ENCODE measurements at places on chromosomes 7 and 10.

- peak; percentile 24 for DNase-seq
Observed at GRCh38 chr7:30348083-30348560, 63.7 kb downstream of the ZNRF2 start.

DNA sequence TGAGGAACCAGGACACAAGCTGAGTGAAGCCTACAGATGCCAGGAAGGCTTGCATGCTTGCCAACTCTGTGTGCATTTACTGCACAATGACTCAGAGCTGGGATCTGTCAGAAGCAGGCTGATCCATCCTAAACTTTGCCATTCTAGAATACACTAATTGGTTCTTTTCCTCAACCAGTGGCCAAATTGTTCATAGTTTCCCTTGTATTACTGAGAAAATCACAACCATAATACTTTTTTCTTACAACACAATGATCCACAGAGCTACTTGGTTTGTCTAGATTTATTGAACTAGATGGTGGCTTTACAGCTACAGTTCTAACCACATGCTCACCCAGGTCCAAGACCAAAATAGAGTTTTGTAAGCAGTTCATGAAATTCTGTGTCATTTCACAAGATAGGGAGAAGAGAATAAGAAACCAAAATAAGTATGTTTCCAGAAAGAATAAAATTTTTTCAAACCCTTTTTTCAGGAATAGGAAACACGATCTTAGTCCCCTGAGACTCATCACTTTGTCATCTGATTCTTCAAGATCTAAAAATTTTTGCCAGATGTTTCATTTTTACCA lies 21.0 kb upstream of the LRRC17 start:
- DNase-seq: no peak

GRCh38 chr10:122861711-122862161 lies 16.1 kb upstream of the CUZD1 start:
- DNase-seq: no peak

DNA sequence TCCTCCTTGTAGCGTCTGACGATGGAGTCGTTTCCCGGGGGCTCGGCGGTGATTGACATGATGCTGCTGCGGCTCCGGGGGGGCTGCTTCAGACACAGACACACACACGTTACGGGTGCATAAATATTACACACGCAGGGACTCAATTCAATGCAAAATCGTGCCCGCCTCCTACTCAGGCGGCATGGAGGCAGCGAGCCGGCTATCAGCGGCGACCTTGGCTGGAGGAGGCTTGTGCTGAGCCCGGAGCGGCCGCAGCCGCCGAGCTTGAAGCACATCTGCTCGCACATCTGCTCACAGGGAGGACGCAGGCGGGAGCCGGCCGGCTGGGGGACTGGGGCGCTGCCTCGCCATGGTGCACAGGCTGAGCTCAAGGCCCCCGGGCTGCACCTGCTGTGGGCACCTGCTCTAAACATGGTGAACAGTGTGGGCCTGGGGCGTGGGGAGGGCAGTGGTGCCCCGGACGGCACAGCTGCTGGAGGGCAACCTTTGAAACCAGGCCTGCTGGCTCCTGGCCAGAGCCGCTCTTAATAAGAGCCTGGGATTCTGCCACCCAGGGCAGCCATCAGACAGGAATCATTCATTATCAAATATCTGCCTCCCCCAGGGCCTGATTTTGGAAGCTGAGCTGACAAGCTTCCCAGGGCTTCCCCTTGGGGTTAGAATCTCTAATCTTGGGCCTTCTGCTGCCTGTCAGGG lies 84.7 kb upstream of the GNA12 start:
- DNase-seq: no peak

DNA sequence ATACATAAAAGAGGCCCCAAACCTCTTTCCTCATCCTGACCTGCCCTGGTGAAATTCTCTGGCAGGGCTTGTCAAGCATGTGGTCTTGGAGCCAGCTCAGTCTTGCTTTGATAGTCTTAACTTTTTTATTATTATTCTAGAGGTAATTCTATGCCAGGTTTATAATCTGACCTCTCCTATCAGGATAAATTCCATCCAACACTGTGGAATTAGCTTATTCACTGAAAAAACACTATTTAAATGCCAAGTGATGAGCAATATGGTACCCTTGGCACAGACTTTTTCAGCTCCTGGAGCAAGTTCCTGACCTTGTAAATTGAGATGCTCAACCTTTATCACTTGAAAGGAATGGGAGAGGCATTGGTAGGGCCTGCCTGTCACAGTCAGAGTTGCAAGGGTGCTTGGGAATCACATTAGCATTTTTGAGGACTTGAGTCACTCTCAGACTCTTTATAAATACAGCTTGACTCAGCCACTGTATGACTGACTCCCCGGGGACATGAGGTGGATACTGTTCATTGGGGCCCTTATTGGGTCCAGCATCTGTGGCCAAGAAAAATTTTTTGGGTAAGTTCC lies at the start of gene CPA4:
Gene CPA4 (plus strand): TSS at position 480 of the 576 bp plus-strand sequence. CDS start 20 bp downstream, at position 500.
- DNase-seq: no peak

DNA sequence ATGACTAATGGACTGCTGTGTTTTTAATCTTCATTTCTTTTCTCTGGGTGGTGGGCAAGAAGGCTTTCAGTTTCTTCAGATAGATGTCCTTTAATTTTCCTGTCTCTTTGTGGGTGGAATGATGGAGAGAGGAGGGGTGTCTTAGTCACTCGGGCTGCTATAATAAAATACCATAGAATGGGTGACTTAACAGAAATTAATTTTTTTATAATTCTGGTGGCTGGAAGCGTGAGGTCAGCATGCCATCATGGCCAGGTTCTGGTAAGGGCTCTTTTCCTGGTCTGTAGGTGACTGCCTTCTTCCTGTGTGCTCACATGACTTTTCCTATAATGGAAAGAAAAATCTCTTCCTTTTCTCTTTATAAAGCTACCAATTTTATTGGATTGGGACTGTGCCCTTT lies 6.3 kb downstream of the RSBN1L start:
- no peak for DNase-seq
